NCI-H524 (cell line): ENCODE measurements at places on chromosomes 7 and 10.

DNA sequence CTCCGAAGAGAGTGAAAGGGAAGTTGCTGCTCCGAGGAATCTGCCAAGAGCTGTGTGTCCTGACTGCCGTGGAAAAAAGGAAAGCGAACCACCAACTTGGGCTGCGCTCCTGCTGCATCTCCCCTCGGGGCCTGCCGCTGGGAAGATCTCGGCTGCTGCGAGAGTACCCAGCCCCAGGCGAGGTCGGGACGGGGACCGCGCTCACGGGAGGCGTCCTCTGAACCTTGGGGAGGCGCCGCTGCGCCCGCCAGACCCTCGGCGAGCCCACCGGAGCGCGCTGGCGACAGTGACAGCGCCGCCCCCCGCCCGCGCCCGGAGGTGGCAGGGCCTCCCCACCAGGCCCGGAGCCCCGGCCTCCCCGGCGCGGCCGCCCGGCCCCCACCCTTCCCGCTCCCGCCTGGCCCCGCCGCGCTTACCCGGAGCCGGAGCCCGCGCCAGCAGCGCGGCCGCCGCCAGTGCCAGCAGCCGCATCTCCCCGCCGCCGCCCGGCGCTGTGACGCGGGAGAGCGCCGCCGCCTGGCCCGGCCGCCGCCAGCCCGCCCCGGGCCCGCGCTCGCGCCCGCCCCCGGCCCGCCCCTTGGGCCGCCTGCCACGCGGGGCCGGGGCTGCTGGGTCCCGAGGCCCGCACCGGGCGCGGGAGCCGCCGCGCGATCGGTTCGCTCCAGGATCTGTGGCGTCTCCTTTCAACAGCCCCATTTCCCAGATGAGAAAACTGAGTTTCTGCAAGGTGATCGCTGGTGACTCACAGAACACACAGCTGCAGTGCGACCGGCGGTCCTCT is at the start of gene VSTM4:
Gene VSTM4, minus strand, starts transcription at position 508 of the 781 bp plus-strand sequence. Its CDS starts 37 bp downstream, at position 471.
- no peak for DNase-seq

GRCh38 chr10:52068485-52068884 is 245.6 kb upstream of the DKK1 start:
- DNase-seq, result no peak

GRCh38 chr7:116322541-116322940 is 112.2 kb downstream of the TES start:
- no peak for DNase-seq

GRCh38 chr10:436013-436697 is 253.3 kb downstream of the DIP2C start:
- DNase-seq, result no peak

DNA sequence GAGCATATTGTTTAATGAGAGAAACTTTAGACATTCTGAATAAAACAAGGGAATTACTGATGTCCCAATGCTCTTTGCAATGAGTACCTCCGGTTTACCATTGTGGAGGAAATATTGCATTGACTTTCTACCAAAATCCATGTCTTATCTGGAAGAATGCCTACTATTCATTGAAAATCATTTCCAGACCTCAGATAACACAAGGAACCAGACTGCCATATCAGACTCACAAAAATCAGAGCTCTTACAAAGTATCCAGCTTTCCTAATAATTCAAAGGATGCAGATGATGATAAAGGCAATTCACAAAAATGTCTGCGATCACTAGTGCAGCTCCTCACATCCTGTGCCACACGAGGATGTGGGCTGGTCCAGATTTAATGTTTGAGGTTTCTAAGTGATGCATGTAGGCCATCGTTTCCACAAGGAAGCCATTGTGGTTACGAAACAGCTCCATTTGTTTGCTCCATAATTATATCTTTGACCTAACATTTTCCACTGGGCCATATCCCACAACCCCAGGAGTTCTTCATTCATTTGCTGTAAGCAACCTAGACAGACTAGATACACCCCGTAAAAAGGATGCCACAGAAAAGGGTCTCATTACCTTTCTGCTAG is 831.1 kb upstream of the C7orf33 start:
- DNase-seq, result no peak

GRCh38 chr10:37476285-37476684 is 350.9 kb downstream of the ANKRD30A start:
- DNase-seq, result peak; percentile 31

- no peak for DNase-seq
These were observed 26.2 kb upstream of the SLF2 start for GRCh38 chr10:100886521-100886920.

DNA sequence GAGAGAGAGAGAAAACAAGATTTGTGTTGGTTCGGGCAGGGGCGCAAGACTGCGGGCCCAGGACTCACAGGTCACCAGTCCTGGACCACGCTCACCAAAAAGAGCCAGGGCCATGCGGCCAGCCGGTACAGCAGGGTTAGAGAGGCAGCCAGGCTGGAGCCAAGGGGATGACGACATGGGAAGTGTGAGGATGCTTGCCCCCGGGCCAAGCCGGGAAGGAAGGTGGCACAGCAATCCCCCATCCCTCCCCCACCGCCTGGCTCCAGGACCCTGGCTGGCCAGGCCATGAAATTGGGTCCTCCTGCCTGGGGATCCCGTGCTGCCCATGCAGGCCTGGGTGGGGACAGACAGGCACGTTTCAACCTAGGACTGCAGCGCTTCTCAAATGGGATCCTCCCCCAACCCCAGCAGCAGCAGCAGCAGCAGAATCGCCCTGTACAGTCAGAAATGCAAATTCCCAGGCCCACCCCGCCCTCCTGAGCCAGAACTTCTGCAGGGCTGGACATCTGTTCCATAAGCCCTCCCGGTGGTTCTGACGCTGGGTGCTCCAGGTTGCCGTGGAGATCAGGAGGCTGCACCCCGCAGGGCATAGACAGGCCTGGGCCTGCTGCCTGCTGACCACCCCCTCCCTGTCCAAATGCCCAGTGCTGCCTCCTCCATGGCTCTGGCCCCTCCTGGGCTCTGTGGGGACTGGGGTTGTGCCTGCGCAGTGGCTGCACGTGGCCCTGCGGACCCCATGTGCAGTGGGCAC is 35.0 kb downstream of the YKT6 start:
- no peak for DNase-seq

DNA sequence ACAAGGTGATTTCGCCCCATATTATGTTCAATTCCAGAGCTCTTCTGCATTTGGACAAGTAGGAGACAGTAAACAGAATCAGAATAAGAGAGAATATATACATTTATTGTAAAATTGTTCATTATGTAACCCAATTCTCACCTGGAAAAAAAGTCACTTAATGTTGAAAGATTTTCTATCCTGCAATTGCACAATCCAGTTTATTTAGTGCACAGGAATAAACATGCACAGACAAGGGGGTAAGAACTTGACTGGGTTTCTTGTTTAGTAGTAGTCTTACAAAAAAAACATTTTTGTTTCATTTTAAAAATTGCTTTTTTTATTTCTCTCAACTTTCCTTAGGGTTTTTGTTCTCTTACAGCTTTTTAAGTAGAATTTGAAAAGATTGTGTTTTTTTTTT is 126.6 kb downstream of the SAMD9 start:
- no peak for DNase-seq

- DNase-seq, result no peak
These were observed 57.6 kb downstream of the RNLS start for GRCh38 chr10:88525371-88526069.

DNA sequence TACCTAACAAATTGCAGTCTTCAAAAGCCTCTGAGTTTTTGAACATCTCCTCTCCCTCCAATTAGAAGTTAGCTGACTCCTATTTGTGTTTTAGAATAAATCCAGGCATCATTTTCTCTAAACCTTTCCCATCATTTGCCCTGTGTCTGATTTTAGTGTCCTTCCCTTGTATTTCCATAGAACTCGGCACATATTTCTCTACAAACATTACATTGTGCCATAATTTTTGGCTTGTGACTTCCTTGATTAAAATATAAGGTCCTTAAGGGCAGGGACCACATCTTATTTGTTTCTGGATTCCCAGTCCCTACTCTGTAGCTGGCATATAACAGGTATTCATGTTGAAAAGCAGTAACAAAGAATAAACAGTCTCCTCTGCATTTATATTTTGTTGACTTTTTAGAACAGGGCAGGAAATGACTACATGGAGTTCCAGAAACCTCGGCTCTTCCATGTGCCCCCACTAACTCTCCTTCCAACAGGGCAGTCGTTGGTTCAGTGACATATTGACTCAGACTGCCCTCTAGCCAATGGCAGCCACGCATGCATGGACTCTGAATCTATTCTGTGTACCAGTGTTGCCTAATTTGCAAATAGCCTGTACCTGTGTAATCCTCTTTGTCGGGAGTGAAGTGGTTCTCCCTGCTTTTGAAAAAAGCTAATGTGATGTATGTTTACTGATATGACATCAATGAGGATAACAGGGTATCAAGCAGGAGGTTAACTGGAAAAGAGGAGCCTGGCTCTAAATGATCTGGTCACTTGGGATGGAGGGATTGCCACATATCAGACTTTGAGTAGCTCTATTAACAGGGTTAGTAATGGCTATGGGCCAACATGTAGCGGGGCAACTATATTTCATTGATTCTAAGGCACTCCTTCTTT is 19.8 kb upstream of the CPN1 start:
- DNase-seq, result no peak

DNA sequence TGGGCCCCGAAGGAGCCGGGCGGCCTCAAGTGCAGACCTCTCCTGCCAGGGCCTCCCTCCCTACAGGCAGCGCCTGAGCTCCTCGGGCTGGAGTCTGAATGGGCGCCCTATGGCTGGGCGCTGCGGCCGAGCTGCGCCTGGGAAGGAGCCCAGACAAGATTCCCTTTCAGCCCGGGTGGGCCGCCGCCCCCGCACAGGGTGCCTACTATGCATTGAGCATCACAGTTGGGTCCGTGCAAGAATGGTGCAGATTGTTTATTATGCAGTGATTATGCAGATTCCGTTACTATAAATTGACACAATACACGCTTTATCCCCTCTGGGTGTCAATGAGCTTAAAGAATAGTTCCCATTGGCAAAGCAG is 77.2 kb upstream of the PDGFA start:
- DNase-seq, result no peak

GRCh38 chr7:127039541-127039940 is 213.2 kb downstream of the GRM8 start:
- DNase-seq, result no peak

GRCh38 chr10:72234560-72235095 is 18.6 kb upstream of the ASCC1 start:
- no peak for DNase-seq

DNA sequence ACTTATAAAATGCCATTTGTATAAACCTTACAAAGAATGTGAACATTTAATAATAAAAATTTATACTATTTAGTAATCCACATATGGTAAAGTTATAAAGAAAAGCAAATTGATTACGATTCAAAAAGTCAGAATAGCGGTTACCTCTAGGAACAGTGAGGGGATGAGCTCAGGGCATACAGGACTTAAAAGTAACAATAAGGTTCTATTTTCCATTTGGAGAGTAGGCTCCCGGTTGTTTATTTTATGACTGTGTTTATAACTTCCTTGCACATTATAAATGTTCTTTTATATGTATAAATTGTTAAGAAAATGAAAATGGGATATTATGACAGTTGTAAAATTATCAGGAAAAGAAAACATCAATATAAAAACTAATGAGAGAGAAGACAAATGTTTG is 135.7 kb downstream of the AVL9 start:
- DNase-seq, result no peak

DNA sequence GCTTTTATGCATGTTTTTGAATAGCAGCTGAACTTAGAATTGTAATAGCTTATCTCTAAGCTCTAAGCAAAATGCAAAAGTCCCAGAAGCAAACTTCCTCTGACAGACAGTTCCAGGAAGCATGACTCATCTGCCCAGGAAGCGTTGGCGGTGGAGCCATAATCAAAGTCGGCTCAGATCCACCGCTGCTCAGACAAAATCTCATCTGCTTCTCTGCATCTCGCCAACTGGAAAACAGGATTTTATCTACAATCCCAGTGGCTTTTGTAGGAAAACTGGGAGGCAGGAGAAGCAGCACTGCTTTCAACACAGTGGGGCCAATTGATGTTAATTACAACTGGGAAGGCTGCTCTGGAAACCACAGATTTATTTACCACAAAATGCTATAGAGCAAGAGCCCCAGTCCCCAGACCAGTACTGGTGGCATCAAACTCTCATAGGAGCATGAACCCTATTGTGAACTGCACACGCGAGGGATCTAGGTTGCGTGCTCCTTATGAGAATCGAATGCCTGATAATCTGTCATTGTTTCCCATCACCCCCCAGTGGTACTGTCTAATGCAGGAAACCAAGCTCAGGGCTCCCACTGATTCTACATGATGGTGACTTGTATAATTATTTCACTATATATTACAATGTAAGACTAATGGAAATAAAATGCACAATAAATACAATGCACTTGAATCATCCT is 99.9 kb downstream of the CUBN start:
- DNase-seq, result no peak

- DNase-seq, result no peak
These were observed 33.6 kb upstream of the AGR3 start for GRCh38 chr7:16915405-16915804.

- DNase-seq, result peak; percentile 91
These were observed 111.0 kb upstream of the ANLN start for GRCh38 chr7:36278620-36279172.

- no peak for DNase-seq
These were observed 36.1 kb downstream of the SGPL1 start for GRCh38 chr10:70851597-70852475.

GRCh38 chr10:56255298-56255697 is 105.8 kb downstream of the ZWINT start:
- no peak for DNase-seq

- DNase-seq, result no peak
These were observed 16.4 kb downstream of the PDAP1 start for GRCh38 chr7:99392046-99392445.

DNA sequence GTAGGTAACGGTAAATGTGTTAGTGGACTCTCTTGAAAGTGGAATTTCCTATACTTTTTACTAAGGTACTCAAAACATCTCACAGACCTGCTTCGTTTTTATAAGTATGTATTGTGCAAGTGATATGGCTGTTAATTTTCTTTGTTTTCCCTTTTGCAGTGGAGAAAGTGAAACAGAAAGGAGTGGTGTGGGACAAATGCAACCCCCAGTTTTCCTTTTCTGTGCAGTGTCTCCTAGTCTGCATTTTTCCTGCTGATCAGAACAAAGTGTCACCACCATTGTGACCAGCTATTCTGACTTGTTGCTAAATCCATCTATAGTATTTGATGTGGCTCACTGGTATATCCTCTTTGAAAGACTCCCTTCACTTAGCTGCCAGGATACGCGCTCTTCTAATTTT is 410.0 kb downstream of the EXOC4 start:
- no peak for DNase-seq

GRCh38 chr10:129416956-129417765 is 49.9 kb upstream of the MGMT start:
- peak; percentile 45 for DNase-seq

GRCh38 chr7:135486261-135486920 is 23.5 kb downstream of the CNOT4 start:
- DNase-seq, result no peak
